ENCODE measurements at places on chromosomes 2 and 18.

GRCh38 chr18:44258576-44258975 lies 422.1 kb upstream of the SETBP1 start:
- no peak for DNase-seq

DNA sequence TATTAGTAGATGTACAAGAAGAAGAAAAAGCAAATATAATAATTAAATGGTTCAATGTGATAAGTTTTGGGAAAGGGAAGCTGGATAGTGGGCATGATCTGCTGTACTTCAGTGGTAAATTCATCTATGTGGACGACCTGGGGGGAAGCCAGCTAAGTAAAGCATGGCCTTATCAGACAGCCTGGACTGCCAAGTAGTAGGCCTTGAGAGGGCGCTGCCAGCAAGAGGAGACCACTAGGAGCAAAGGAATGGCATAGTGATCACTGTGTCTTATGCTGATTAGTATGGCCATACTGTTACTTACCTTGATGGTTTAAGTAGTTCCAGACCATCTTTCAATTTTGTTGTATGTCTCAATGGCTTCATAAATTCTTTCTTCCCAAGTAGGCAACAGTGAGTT lies 287.6 kb downstream of the SETBP1 start:
- no peak for DNase-seq

GRCh38 chr2:142629193-142629592 lies 248.3 kb upstream of the KYNU start:
- DNase-seq = no peak

DNA sequence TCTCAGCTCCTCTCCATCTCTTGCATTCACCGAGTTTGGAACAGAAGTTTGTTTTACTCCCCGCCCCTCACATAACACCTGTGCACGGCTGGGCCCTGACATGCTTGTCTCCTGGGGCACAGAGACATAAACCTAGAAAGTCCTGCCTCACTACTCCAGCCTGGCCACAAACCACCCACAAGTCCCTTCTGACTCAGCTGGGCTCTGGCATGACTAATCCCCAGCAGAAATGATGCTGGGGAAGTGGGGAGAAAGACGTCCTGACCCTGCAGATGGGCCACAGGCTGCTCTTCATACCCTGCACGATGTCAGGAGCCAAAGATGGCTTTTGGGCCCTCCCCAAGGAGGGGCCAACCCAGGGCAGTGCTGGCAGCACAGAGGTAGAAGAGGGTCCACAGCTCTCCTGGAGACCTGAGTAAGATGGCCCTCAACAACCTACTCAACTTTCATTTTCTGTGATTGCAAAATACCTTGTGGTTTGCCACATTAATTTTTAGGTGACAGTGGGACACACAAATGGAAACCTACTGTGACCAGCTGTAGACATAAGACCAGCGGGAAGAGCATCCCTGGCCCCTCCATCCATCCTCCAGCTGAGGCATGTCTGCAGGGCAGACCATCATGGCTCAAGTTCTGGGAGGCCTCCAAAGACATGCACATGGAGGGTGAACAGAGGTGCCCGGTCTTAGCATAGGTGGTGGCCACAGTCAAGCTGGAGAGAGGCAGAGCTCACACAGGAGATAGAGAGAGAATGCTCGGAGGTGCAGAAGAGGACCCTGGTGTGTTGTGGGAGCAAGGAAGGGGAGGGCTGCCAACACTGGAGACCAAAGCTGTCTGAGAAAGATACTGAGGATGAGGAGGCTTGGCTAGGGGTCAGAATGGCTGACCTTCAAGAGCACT lies 40.0 kb downstream of the DNMT3A start:
- DNase-seq = peak; percentile 37

- DNase-seq = no peak
Observed at GRCh38 chr2:112760149-112760548, 4.3 kb downstream of the CKAP2L start.

- no peak for DNase-seq
Observed at GRCh38 chr18:45566025-45566740, 49.1 kb upstream of the SLC14A2 start.

DNA sequence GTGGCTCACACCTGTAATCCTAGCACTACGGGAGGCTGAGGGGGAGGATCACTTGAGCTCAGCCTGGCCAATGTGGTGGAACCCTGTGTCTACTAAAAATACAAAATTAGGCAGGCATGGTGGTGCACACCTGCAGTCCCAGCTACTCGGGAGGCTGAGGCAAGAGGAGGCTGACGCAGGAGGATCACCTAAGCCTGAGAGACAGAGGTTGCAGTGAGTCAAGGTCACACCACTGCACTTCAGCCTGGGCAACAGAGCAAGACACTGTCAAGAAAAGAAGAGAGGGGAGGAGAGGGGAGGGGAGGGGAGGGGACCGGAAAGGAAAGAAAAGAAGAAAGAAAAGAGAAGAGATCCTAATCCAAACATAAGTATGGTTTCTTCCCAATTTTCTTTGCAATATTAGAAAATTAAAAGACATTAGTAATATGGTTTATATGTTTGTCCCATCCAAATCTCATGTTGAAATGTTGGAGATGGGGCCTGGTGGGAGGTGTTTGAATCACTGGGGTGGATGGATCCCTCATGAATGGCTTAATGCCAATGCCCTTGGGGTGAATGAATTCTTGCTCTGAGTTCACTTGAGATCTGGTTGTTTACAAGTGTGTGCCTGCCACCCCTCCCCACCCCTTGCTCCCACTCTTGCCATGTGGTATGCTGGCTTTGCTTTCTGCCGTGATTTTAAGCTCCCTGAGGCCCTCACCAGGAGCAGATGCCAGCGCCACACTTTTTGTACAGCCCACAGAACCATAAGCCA lies 50.7 kb downstream of the TRIP12 start:
- DNase-seq = no peak

GRCh38 chr2:26712486-26713465 lies 20.3 kb downstream of the KCNK3 start:
- DNase-seq = no peak

DNA sequence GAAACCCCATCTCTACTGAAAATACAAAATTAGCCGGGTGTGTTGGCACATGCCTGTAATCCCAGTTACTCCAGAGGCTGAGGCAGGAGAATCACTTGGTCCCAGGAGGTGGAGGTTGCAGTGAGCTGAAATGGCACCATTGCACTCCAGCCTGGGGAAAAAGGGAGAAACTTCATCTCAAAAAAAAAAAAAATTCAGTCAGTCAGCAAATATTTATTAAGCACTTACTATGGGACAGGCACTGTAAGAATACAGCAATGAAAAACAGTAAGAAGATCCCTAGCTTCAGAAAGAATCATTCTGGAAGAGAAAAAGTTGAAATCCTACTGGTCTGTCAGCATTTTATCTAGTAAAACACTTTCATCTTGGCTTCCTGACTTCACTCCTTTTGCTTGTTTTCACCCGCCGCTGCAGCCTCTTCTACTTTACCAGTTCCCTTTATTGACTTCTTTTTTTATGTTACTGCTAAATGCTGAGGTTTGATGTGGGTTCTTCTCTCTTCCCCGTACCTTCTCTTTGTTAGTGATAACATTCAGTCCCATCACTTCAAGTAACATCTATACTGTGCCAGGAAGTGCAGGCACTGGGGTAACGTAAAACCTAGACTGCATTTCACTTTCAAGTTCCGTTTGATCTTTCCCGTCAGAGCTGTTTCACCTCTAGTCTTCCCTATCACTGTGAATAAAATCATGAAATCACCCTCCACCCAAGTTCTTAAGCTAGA lies 10.8 kb upstream of the TAF4B start:
- no peak for DNase-seq

- DNase-seq = no peak
Observed at GRCh38 chr2:99458529-99458928, 31.3 kb downstream of the REV1 start.

GRCh38 chr2:238949710-238950345 lies 101.9 kb downstream of the TWIST2 start:
- no peak for DNase-seq

DNA sequence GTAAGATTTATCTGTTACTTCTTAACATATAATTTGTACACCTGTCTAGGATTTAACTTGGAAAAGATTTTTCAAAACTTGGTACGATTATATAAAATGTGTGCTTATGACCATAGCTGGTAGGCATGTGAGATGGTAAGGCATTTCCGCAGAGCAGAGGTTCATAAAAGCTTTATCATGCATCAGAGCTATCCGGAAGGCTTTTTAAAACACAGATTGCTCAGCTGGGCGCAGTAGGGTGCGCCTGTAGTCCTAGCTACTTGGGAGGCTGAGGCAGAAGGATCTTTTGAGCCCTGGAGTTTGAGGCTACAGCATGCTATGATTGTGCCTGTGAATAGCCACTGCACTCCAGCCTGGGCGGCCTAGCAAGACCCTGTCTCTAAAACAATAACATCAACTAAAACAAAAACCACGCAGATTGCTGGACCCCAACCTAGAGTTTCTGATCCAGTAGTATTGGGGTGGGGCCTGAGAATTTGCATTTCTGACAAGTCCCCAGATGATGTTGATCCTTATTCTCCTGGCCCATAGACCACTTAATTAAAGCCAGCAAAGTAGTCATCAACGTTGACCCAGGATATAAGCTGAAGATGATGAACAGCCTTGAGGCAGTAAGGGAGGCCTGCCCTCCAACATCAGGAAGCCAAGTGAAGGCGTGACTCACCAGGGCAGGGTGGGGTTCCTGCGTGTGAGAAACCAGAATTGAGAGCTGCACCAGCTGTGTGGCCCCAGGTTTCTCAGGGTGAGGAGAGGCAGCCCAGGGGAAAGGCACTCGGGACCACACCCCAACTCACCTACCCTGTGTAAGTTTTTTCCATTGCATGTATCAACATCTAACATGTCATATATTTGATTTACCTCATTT lies 21.6 kb upstream of the SLC20A1 start:
- DNase-seq = peak; percentile 46
